ENCODE measurements at places on chromosomes 16 and 17. TPM values are rescaled to one million over a fixed set of nuclear protein-coding genes. Genes with fewer than 3 reads are reported as not detected.

The GPR179 gene
- 0.07 TPM for polyA plus RNA-seq

The CNGB1 gene
- 0.67 TPM for polyA plus RNA-seq

DNA sequence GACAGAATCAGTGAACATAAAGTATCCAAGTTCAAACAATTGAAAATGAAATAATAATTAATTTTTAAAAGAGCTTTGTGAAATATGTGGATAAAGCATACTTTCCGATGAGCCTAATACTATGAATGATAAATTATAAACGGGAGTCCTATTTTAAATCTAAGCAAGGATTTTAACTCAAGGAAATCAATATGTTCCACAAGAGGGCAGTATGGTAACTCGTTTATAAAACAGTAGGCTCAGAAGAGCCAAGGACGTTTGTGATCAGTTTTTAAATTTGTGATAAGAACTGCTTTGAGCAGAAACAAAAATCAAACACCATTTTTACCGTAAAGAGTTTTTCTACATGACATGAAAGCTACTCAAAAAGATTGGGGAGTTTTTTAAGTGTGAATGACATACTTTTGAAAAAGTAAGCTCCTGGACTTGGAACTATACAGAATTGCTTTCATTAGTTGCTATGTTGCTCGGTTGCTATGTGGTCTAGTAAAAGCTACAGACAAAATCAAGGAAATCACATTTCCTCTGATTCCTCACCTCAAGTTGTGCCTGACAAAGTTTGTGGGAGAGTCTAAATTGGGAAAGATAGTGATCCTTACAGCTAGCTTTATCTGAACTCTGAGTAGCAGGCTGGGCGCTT is 11.8 kb upstream of the TEKT1 start:
- DNase-seq: no peak

GRCh38 chr16:49466529-49466831 is 92.9 kb downstream of the C16orf78 start:
- no peak for DNase-seq
